ENCODE measurements at places on chromosomes 1 and 21. TPM values are rescaled to one million over a fixed set of nuclear protein-coding genes. Genes with fewer than 3 reads are reported as not detected.

DNA sequence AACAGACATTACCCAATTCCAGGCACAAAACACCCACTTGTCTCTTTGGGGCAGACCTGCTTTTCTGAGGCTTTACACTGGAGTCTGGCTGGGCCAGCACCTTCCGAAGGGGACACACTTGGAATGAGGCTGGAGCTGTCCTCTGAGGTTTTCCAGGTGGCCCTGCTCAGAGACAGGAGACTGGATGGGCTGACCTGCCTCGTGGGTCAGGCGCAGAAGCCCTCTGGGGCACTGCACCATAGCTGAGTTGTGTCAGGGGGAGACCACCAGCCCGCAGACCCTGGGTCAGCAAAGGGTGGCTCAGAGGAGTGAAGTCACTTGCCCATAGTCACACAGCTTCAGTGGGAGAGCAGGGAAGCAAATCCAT, 1.8 kb downstream of the SH2D5 start:
- H3K27ac ChIP-seq, result no peak overlapping the region
- H3K27me3 ChIP-seq, result peaks cover 61% of the 10 kb centered on the region
- H3K4me3 ChIP-seq, result no peak overlapping the region
- DNase-seq, result no peak
- peaks cover 33% of the 10 kb centered on the region for H3K4me1 ChIP-seq

DNA sequence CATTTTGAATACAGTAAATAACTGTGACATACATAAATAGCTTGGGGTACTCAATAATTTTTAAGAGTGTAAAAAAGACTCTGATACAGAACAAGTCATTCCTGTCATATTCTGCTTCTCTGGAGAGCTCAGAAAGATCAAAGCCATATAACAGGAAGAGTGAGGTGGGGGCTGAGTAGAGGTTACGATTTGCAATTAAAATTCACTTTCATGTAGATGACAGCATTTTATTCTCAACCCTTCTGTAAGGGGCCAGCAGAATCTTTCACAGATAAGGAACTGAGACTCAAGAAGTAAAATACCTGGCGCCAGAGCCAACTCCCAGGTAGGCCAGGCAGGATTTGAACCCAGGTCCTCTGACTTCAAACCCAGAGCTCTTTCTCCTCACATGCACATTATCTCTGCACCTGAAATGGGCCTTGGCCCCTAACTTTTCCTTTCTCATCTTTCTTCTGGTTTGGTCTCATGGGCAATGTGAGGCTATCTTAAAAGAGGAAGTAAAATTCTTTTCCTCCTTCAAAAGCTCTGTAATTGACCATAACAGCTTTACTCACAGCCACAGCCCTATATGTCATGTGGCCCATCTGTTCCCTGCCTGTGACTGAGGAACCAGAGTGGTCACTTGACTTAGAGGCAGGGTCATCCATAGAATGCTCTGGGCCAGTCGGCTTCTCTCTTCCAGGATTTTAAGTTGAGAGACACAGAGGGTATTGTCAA, 80.9 kb upstream of the SYT6 start:
- H3K36me3 ChIP-seq, result no peaks in the 10 kb centered on the region
- peaks cover 11% of the 10 kb centered on the region for H3K27me3 ChIP-seq
- no peak overlapping the region for H3K4me3 ChIP-seq
- H3K4me1 ChIP-seq, result peaks cover 10% of the 10 kb centered on the region
- H3K27ac ChIP-seq, result no peak overlapping the region
- DNase-seq, result no peak

The ZMYND12 gene
- 2.6 TPM for total RNA-seq

The RPTN gene
- total RNA-seq, result not detected

DNA sequence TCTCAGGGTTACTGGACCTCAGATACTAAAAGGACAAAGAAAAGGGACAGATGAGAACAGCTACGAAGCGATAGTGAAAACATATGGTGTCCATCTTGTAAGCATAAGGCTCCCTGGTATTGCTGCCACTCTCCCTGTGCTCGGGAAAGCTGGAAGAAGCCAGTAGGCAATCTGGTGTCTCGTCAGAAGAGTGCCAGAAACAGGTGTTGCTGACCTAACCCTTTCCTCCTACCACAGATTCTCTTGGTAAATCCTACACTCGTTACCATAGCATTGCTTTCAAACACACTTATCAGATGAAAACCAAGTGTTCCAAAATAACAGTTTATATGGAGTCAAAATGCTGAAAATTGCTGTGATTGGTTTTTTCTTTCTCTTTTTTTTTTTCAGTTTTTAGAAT, 146.3 kb downstream of the NRIP1 start:
- H3K27ac ChIP-seq, result no peak overlapping the region
- no peaks in the 10 kb centered on the region for H3K27me3 ChIP-seq
- H3K4me3 ChIP-seq, result no peak overlapping the region
- no peaks in the 10 kb centered on the region for H3K4me1 ChIP-seq
- H3K36me3 ChIP-seq, result no peaks in the 10 kb centered on the region

The GCSAML gene
- total RNA-seq, result 0.19 TPM

DNA sequence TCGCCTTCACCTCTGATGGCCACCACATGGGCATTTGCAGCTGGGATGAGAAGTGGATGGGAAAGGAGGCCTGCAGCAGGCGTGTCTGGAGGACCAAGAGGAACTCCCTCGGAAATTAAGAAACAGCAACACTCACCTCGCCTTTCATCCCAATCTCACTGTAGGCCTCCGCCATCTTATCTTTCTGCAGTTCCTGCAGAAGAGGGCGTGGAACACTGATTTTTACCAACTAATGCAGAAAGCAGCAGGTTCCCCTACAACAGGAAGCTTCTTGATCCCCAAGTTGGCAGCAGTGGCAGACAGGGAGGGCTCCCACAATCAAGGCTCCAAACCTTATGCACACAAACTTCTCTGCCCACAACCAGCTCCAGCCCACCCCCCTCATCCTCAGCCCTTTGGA, 84.4 kb downstream of the CD247 start:
- no peaks in the 10 kb centered on the region for H3K36me3 ChIP-seq
- peaks cover 14% of the 10 kb centered on the region for H3K27me3 ChIP-seq

The SYT11 gene
- 11.1 TPM for total RNA-seq

DNA sequence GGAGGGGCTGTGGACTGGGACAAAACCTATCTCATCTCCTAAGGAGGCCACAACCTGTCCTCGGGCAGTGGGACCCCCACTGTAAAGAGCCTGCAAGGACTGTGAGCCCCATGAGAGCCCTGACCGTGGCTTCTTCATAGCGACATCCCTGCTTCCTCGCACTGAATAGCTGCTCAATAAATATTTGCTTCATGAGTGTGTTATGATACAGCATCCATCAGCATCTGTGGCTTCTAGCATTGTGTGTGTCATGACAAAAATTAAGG, 40.5 kb upstream of the CSF3R start:
- no peak overlapping the region for H3K27ac ChIP-seq
- H3K4me3 ChIP-seq, result no peak overlapping the region
- DNase-seq, result no peak
- H3K27me3 ChIP-seq, result peaks cover 29% of the 10 kb centered on the region

DNA sequence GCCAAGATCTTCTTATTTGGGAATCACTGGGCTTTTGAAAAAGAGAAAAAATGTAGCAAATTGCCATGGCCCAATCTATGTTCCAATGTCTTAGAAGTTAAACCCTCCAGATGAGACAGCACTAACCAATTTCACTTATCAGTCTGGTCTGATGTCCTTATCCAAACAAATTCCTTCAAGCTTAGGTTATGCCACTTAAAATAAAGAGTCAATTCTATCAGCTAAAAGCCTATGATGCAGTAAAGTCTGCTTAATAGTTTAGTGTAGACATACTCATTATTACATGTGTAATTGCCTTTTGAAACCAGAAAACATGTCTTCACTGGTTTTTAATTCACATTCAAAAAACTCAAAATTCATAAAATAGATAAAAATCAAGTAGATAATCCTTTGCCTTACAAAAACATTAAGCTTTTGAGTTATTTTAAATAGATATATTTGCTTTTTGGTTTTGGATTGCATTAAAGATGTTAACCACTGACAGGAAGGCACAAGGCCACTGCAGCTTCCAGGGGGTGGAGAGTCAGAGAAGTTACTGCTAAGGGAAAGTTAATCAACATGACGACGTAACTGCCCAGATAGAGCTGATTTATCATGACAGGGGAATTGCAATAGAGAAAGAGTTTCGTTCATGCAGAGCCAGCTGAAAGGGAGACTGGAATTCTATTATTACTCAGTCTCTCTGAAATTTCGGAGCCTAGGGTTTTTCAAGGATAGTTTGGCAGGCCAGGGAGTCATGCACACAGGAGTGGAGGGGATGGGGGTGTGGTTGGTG, 106.1 kb downstream of the MAP3K21 start:
- DNase-seq, result no peak
- no peaks in the 10 kb centered on the region for H3K36me3 ChIP-seq
- H3K4me3 ChIP-seq, result no peak overlapping the region
- H3K4me1 ChIP-seq, result no peaks in the 10 kb centered on the region

The COA7 gene
- total RNA-seq, result 18.5 TPM

The RNASEL gene
- 3.5 TPM for total RNA-seq

DNA sequence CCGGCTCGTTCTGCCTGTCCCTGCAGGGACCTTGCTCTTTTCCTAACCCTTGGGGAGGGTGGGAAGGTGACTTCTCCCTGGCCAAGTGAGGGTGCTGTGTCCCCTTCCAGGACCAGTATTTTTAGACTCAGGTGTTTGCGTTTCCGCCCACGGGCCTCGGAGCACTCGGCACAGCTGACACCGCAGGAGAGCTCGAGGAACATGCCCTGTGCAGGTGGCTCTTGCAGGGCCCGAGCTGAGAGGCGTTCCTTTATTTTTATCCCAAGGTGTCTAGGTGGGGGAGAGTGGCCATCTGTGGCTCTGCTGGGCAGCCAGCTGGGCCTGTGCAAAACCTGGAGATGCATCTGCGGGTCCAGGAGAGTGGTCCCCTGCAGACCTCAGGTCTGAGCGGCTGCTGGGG, 16.0 kb downstream of the PLCH2 start:
- H3K27ac ChIP-seq, result no peak overlapping the region
- H3K36me3 ChIP-seq, result no peaks in the 10 kb centered on the region
- no peaks in the 10 kb centered on the region for H3K4me1 ChIP-seq
- DNase-seq, result no peak

GRCh38 chr1:211337430-211338223, 11.0 kb downstream of the TRAF5 start:
- no peak for DNase-seq
- H3K4me1 ChIP-seq, result peaks cover 8% of the 10 kb centered on the region
- H3K27me3 ChIP-seq, result no peaks in the 10 kb centered on the region
- no peaks in the 10 kb centered on the region for H3K36me3 ChIP-seq
- no peak overlapping the region for H3K27ac ChIP-seq

DNA sequence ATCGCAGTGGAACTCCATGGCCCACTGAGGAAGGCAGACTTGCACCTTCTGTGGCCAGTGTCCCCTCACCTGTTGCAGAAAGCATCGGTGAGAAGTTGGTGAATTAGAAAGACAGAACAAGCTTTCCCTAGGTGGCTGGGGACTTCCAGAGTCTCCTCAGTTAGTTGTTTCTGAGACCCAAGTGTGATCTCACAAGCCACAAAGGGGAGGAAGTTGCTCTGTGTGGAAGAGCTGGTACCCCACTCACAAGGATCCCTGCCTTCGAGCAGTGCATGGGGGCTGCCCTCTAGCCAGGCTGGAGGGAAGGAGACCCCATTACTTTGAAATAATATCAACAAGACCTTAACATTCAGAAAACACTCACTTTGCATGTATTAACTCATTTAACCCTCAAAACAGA, 2.1 kb downstream of the PRELP start:
- H3K4me3 ChIP-seq, result peak overlapping the region; percentile 62
- no peak for DNase-seq
- peak overlapping the region; percentile 80 for H3K27ac ChIP-seq
- peaks cover 46% of the 10 kb centered on the region for H3K4me1 ChIP-seq
- H3K27me3 ChIP-seq, result peaks cover 25% of the 10 kb centered on the region
- H3K36me3 ChIP-seq, result no peaks in the 10 kb centered on the region

The TMEM82 gene
- not detected for total RNA-seq

DNA sequence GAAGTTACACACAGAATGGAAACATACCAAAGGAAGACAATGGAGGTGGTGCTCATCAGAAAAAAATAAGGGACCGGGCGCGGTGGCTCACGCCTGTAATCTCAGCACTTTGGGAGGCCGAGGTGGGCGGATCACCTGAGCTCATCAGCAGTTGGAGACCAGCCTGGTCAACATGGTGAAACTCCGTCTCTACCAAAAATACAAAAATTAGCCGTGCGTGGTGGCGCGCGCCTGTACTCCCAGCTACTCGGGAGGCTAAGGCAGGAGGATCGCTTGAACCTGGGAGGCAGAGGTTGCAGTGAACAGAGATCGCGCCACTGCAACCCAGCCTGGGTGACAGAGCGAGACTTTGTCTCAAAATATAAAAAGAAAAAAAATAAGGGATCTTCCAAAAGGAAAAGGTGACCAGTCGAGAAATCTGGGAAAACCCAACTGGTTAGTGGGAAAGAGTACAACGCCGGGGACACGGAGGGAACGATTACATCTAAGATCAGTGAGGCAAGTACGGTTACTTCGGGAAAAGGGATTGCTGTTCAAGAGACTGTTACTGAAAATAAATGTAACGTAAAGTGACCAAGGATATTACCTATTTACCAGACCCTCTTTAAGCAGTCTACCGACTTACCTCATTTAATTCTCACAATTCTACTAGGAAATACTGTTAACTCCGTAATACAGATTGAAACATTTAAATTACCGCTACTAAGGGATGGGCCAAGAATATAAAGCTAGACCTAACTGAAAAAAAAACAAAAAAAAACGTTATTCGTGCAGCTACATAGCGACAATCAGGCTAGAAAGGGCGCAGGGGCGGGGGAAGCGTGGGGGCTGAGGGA, 822 bp downstream of the CCT3 start:
- peak overlapping the region; percentile 75 for H3K4me3 ChIP-seq
- H3K27me3 ChIP-seq, result no peaks in the 10 kb centered on the region
- H3K4me1 ChIP-seq, result peaks cover 32% of the 10 kb centered on the region
- H3K27ac ChIP-seq, result peak overlapping the region; percentile 94
- peaks cover 36% of the 10 kb centered on the region for H3K36me3 ChIP-seq

GRCh38 chr1:165598676-165599059, 32.4 kb upstream of the MGST3 start:
- H3K36me3 ChIP-seq, result no peaks in the 10 kb centered on the region
- peak overlapping the region; percentile 74 for H3K4me3 ChIP-seq
- peak overlapping the region; percentile 61 for H3K27ac ChIP-seq
- H3K4me1 ChIP-seq, result peaks cover 14% of the 10 kb centered on the region
- no peak for DNase-seq
- H3K27me3 ChIP-seq, result peaks cover 13% of the 10 kb centered on the region

DNA sequence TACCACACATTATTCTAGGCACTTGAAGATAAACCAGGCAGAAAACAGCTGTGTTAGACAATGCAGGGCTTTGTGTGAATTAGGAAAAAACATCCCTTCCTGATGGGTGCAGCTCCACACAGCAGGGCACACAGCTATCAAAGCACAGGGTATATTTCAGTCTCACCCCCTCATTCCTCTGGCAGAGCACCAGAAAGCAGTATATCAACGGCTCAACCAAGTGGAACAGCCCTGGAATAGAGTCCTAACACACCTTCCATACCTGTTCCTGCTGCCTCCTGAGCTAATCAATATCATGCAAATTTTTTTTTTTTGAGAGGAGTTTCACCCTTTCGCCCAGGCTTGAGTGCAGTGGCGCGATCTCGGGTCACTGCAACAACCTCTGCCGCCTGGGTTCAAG, 32.1 kb downstream of the LYST start:
- H3K36me3 ChIP-seq, result peaks cover 3% of the 10 kb centered on the region
- no peak overlapping the region for H3K27ac ChIP-seq
- H3K27me3 ChIP-seq, result no peaks in the 10 kb centered on the region
- no peak overlapping the region for H3K4me3 ChIP-seq
- DNase-seq, result no peak

GRCh38 chr1:235019471-235019870, 109.2 kb downstream of the TOMM20 start:
- no peak overlapping the region for H3K4me3 ChIP-seq
- no peaks in the 10 kb centered on the region for H3K27me3 ChIP-seq
- H3K27ac ChIP-seq, result no peak overlapping the region
- no peak for DNase-seq

All from left ventricle myocardium inferior (tissue), 1 donor.